Ovary (tissue), 10 donors: ENCODE measurements at places on chromosomes 2 and 18.

DNA sequence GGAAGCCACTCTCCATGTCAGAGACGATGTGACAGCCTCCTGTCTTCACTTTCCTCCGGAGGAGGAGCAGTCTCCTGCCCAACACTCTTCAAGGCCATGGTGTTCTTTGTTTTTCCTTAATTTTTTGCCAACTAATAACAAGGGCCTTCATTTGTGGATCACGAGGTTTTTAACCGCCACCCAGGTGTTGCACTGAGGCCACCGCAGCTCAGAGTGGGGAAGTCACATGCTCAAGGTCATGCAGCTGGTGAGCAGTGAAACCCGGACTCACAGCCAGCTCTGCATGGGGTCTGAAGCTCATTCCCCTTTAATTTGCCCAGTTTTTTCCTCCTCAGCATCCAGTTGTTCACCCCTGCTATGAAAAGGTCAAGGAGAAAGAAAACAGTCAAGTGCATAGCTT is 19.6 kb downstream of the ENOSF1 start:
- peak; percentile 62 for DNase-seq
- no peak overlapping the region for H3K27ac ChIP-seq
- H3K4me1 ChIP-seq, result peaks cover 13% of the 10 kb centered on the region
- no peaks in the 10 kb centered on the region for H3K36me3 ChIP-seq

GRCh38 chr18:68916734-68917133 is 118.9 kb downstream of the CCDC102B start:
- H3K36me3 ChIP-seq, result no peaks in the 10 kb centered on the region
- DNase-seq, result no peak

GRCh38 chr2:43344868-43345373 is 118.5 kb upstream of the ZFP36L2 start:
- H3K27me3 ChIP-seq, result no peaks in the 10 kb centered on the region
- no peak overlapping the region for H3K4me3 ChIP-seq
- H3K4me1 ChIP-seq, result peaks cover 44% of the 10 kb centered on the region
- no peak for DNase-seq

- DNase-seq, result no peak
- H3K4me1 ChIP-seq, result peaks cover 16% of the 10 kb centered on the region
- H3K4me3 ChIP-seq, result no peak overlapping the region
- H3K36me3 ChIP-seq, result no peaks in the 10 kb centered on the region
These were observed 15.8 kb upstream of the ATOH8 start for GRCh38 chr2:85737961-85738360.

- no peaks in the 10 kb centered on the region for H3K4me1 ChIP-seq
- DNase-seq, result no peak
- H3K27ac ChIP-seq, result no peak overlapping the region
- H3K27me3 ChIP-seq, result no peaks in the 10 kb centered on the region
These were observed 13.8 kb downstream of the EHD3 start for GRCh38 chr2:31247711-31248110.

- no peaks in the 10 kb centered on the region for H3K36me3 ChIP-seq
- no peak overlapping the region for H3K27ac ChIP-seq
- no peaks in the 10 kb centered on the region for H3K27me3 ChIP-seq
- no peak for DNase-seq
These were observed 88.0 kb downstream of the SS18 start for GRCh38 chr18:26002375-26002910.

DNA sequence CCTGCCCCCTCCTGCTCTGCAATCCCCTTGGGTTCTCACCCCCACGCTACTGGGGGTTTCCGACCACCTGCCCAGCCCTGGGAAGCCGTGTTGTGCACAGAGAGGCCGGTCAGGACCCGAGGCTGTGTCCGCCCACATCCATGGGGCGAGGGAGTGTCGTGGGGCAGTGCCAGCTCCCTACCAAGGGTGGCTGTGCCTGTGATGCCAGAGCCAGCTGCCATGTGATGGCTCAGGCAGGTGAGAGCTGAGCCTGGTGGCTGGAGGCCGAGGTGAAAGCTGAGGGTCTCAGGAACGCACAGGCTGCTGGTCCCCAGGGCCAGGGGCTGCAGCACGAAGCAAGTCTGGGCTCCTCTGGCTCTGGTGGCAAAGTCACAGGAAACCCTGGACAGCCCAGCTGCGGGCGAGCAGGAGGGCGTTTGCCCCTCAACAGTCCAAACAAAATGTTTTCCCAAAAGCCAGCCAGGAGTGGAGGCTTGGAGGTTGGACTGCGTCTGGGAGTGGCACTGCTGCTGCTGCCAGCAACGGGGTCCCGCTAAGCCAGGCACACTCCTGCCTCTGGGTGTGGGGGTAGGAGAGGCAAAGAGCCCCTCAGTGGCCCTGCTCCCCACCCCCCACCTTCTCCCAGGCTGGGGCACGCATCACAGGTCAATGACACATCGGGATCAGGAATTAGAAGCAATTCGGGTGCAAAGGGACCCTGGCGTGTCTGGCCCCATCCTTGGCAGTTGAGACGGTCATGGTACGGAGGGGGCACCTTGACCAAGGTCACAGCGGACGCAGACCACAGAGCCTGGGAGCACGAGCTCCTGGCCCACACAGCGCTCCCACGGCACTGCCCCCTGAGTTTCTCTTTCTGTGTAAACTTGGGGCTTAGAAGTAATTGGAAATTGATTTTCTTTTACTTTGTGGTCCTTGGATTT is 72.4 kb upstream of the GPC1 start:
- H3K36me3 ChIP-seq, result no peaks in the 10 kb centered on the region
- H3K27me3 ChIP-seq, result no peaks in the 10 kb centered on the region
- H3K4me1 ChIP-seq, result no peaks in the 10 kb centered on the region

GRCh38 chr2:157691131-157691530 is 62.5 kb upstream of the ACVR1C start:
- H3K4me3 ChIP-seq, result no peak overlapping the region
- no peaks in the 10 kb centered on the region for H3K27me3 ChIP-seq
- no peak overlapping the region for H3K27ac ChIP-seq
- H3K4me1 ChIP-seq, result no peaks in the 10 kb centered on the region
- H3K36me3 ChIP-seq, result no peaks in the 10 kb centered on the region

- no peaks in the 10 kb centered on the region for H3K4me1 ChIP-seq
- no peak for DNase-seq
- H3K27ac ChIP-seq, result no peak overlapping the region
- H3K36me3 ChIP-seq, result no peaks in the 10 kb centered on the region
- H3K27me3 ChIP-seq, result no peaks in the 10 kb centered on the region
- no peak overlapping the region for H3K4me3 ChIP-seq
These were observed 59.1 kb downstream of the MIB1 start for GRCh38 chr18:21799721-21800120.

- H3K27me3 ChIP-seq, result no peaks in the 10 kb centered on the region
- no peak for DNase-seq
- no peaks in the 10 kb centered on the region for H3K36me3 ChIP-seq
- peak overlapping the region; percentile 77 for H3K4me3 ChIP-seq
- no peak overlapping the region for H3K27ac ChIP-seq
These were observed 1.1 kb downstream of the SLC4A1AP start for GRCh38 chr2:27664622-27665363.

- H3K4me3 ChIP-seq, result no peak overlapping the region
- H3K4me1 ChIP-seq, result no peaks in the 10 kb centered on the region
- no peak overlapping the region for H3K27ac ChIP-seq
- no peaks in the 10 kb centered on the region for H3K27me3 ChIP-seq
These were observed 285.7 kb upstream of the UBE2E3 start for GRCh38 chr2:180694445-180695421.

DNA sequence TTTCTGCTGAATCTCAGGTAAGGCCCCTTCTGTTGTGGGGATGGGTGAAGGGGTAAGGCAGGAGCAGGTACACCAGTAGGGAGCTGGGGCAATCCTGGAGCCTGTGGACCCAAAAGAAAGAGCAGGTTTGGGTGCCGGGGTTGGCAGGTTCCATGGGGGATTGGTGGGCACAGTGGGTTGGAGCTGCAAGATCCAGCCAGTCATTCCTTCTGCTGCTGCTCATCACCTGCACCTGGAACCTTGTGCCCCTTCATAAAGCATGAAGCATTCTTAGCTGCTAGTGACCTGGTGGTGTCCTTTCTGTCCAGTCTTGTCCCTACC is 24.9 kb downstream of the FHOD3 start:
- H3K36me3 ChIP-seq, result no peaks in the 10 kb centered on the region
- no peak overlapping the region for H3K4me3 ChIP-seq
- no peaks in the 10 kb centered on the region for H3K4me1 ChIP-seq
- no peaks in the 10 kb centered on the region for H3K27me3 ChIP-seq
- no peak overlapping the region for H3K27ac ChIP-seq
- DNase-seq, result no peak

DNA sequence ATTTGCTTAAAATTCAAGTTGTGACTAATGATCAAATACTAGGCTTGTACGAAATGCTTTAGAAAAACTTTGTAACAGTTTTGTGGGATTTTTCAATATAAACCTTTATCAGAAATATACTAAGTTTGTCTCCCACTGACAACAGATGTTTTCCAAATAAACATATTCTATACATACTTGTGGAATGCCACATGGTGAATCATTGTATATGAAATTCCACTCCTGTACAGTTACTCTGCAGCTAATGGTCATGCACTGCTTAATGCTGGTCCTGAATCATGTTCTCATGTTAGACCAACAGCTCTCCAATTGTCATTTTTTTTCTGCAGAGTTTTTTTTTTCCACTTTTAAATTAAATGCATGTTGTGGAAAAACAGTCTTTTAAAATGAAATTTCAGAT is 90.1 kb downstream of the DPP4 start:
- no peak overlapping the region for H3K4me3 ChIP-seq
- no peaks in the 10 kb centered on the region for H3K36me3 ChIP-seq
- H3K27me3 ChIP-seq, result no peaks in the 10 kb centered on the region
- no peak overlapping the region for H3K27ac ChIP-seq
- DNase-seq, result no peak

- no peak overlapping the region for H3K27ac ChIP-seq
- no peaks in the 10 kb centered on the region for H3K4me1 ChIP-seq
- no peak overlapping the region for H3K4me3 ChIP-seq
- no peaks in the 10 kb centered on the region for H3K36me3 ChIP-seq
These were observed 279.8 kb downstream of the CLIP4 start for GRCh38 chr2:29394981-29395350.

DNA sequence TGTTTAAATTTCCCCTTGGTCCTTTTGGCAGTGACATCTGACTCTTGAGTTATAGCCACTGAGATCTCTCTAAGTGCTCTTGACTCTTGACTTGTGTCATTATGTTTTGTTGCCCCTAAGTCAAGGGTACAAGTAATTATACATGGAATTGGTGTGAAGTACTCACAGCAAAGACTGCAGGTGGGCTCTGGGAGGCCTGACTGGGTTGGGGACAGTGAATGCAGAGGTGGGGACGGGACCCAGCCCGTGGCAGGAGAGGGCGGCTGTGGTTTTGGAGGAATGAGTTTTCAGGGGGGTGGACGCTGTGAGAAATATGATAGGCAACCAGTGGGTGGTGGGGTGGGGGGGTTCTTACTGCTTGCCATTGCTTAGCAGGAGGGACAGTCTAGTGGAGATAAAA is 97.8 kb downstream of the NCK2 start:
- no peak overlapping the region for H3K27ac ChIP-seq
- H3K4me1 ChIP-seq, result peaks cover 3% of the 10 kb centered on the region
- no peak for DNase-seq
- H3K4me3 ChIP-seq, result no peak overlapping the region
- H3K36me3 ChIP-seq, result no peaks in the 10 kb centered on the region

GRCh38 chr2:216698293-216698692 is 2.9 kb upstream of the IGFBP5 start:
- peaks cover 23% of the 10 kb centered on the region for H3K4me1 ChIP-seq
- no peaks in the 10 kb centered on the region for H3K36me3 ChIP-seq
- H3K27ac ChIP-seq, result peak overlapping the region; percentile 73

- H3K27me3 ChIP-seq, result no peaks in the 10 kb centered on the region
- H3K4me3 ChIP-seq, result no peak overlapping the region
- H3K27ac ChIP-seq, result no peak overlapping the region
- DNase-seq, result no peak
- no peaks in the 10 kb centered on the region for H3K36me3 ChIP-seq
- no peaks in the 10 kb centered on the region for H3K4me1 ChIP-seq
These were observed 85.0 kb downstream of the VSNL1 start for GRCh38 chr2:17625446-17625845.

DNA sequence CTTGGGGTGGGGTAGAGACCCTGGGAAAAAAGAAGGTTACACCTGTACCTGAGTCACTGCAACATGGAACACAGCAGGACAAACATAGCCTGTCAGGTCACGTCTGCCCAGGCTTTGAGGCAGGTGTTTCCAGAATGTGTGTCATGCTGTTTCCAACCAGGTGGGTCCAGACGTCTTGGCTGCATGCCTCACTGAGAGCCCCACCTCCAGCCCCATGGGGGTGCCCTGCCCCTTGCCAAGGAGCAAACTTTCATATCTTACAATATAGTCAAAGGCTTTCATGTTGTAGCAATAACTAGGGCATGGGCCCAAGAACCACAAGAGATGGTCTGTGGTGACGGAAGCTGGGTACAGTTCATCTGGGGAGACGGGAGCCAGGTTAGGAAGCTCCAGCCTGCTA is 499.7 kb downstream of the BCL11A start:
- H3K36me3 ChIP-seq, result no peaks in the 10 kb centered on the region
- no peaks in the 10 kb centered on the region for H3K4me1 ChIP-seq
- H3K4me3 ChIP-seq, result no peak overlapping the region
- no peak overlapping the region for H3K27ac ChIP-seq
- no peak for DNase-seq

DNA sequence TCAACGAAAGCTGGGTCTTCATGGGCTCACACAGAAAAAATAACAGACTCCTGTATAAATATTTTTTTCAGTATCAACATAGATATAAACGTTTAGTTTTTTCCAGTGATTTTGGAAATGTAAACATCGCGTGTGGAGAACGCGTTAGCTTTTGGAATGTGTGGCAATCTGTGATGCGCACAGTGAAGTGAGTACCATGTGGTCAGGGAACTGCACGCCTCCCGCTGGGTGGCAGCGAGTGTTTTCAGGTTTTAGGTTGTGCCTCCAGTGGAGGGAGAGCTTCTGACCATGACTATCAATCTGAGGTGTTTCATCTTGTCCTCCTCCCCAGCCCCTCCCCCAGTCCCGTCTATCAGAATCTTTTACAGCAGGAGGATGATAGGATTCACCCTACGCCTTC is 127.8 kb downstream of the ARHGAP28 start:
- no peaks in the 10 kb centered on the region for H3K36me3 ChIP-seq
- no peak overlapping the region for H3K27ac ChIP-seq
- H3K4me3 ChIP-seq, result no peak overlapping the region
- peaks cover 3% of the 10 kb centered on the region for H3K4me1 ChIP-seq
- DNase-seq, result no peak
- no peaks in the 10 kb centered on the region for H3K27me3 ChIP-seq

DNA sequence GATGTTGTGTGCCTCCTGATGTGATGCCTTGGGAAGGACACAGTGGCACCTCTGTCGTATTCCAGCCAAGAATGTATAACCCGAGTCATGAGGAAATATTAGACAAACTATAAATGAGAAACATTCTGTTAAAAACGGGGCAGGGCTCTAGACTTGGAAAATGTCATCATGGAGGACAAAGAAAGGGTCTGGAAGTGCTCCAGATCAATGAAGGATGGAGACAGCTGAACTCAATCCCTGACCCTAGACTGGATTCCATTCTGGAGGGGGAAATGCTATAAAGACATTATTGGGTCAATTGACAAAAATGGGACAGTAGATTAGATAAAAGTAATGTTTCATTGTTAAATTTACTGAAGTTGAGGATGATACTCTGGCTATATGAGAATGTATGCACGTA is 92.1 kb downstream of the SLC4A3 start:
- no peaks in the 10 kb centered on the region for H3K36me3 ChIP-seq
- H3K27ac ChIP-seq, result no peak overlapping the region
- H3K4me1 ChIP-seq, result no peaks in the 10 kb centered on the region
- DNase-seq, result no peak
- H3K4me3 ChIP-seq, result no peak overlapping the region

GRCh38 chr2:188893972-188894371 is 80.2 kb upstream of the COL3A1 start:
- H3K36me3 ChIP-seq, result no peaks in the 10 kb centered on the region
- H3K4me3 ChIP-seq, result no peak overlapping the region
- DNase-seq, result no peak
- peaks cover 1% of the 10 kb centered on the region for H3K4me1 ChIP-seq
- no peaks in the 10 kb centered on the region for H3K27me3 ChIP-seq

GRCh38 chr18:9097349-9097748 is 5.2 kb upstream of the NDUFV2 start:
- H3K27me3 ChIP-seq, result no peaks in the 10 kb centered on the region
- DNase-seq, result no peak
- H3K27ac ChIP-seq, result no peak overlapping the region
- H3K4me3 ChIP-seq, result no peak overlapping the region
- H3K36me3 ChIP-seq, result no peaks in the 10 kb centered on the region
